Epithelial cell of proximal tubule (primary cell): ENCODE measurements at places on chromosomes 1 and 21. TPM values are rescaled to one million over a fixed set of nuclear protein-coding genes. Genes with fewer than 3 reads are reported as not detected.

JAK1 gene
- 77.5 and 110 TPM in 2 replicates for total RNA-seq

GRCh38 chr21:42537106-42537742 lies 23.6 kb downstream of the SLC37A1 start:
- DNase-seq: no peak

DNA sequence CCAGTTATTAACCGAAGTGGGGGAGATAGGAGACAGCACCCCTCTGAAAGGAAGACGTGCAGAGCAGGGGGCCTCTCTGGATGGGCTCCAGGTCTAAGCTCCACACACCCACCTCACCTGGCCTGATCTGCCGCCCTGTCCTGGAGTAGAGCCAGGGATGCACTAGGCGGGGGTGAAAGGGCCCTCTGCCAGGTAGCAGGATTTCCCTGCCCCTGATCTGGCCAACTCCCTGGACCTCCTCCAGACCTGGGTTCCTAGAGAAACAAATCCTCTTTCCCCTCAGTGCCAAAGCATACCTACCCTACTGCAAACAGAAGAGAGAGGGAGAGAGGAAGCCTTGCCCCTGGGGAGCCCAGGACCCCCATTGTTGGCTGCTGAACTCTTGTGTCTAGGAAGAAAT lies 2.0 kb downstream of the CRABP2 start:
- no peak for DNase-seq

- no peak for DNase-seq
These were observed 9.7 kb upstream of the IGFN1 start for GRCh38 chr1:201180901-201181300.

DNA sequence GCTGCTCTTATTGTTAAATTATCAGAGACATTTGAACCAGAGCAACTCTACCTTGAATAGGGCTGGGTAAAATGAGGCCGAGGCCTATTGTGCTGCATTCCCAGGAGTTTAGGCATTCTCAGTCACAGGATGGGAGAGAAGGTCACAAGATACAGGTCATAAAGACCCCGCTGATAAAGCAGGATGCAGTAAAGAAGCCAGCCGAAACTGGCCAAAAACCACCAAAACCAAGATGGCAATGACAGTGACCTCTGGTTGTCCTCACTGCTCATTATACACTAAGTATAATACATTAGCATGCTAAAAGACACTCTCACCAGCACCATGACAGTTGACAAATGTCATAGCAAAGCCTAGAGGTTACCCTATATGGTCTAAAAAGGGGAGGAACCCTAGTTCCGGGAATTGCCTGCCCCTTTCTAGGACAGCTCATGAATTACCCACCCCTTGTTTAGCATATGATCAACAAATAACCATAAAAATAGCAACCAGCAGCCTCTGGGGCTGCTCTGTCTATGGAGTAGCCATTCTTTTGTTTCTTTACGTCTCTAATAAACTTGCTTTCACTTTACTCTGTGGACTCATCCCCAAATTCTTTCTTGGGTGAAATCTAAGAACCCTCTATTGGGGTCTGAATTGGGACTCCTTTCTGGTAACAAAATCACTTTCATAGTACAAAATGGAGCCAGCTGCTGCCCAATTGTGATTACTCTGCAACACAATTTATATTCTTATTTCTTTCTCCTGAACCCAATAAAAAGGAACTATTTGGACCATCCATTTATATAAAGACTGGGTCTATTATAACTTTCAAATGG lies 179.6 kb downstream of the TGFBR3 start:
- DNase-seq: no peak

DNA sequence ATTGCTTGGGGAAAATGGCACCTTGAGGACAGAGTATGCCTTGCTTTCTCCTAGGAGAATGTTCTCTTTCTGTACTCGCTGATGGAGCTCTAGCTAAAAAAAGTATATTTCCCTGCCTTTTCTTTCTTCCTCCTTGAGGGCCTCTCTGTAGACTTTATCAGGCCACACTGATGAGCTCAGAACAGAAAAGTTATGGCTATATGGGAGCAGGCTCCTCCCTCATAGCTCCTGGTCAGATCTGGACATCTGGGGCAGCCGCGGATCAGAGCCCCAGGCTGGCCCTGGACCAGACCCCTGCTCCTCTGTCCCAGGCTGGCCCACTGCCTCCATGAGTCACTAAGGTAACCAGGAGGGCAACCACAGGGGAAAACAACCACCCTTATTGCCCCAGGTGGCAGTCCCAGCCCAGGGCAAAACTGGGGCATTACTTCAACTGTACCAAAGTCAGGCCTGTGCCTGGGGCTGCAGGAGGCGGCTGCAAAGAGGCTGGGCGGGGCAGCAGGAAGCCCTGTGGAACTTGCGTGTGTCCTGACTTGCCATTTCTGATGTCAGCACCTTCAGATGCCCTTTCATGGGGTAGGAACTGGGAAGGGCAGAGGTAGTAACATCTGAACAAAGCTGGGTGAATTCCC lies 26.3 kb upstream of the ZNF648 start:
- DNase-seq: no peak

DCLRE1B gene
- 7.0 and 14.1 TPM in 2 replicates for total RNA-seq

NOS1AP gene
- 0.72 and 2.2 TPM in 2 replicates for total RNA-seq

GRCh38 chr1:117620440-117620839 lies 14.6 kb downstream of the TENT5C start:
- DNase-seq: no peak

DNA sequence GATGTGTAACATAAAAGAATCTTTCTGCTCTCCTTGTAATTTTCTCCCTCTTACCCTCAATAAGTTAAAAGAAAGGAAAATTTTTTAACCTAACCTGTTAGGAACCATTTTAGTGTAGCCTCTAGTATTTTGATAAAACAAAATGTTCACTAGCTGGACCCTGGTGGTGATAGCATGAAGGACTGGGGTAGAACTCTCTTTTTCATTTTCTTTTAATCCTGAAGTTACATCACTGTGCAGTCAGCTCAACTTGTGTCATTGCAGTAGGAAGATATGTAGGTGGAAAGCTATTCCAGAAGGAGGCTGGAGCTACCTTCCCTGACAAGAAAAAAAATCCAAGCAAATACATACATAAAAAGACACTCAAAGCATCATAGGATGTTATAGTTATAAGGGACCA lies 39.3 kb downstream of the NFIA start:
- DNase-seq: no peak

PTCH2 gene
- under 0.01 TPM in 1 of 2 replicates, not detected in the other for total RNA-seq

DNA sequence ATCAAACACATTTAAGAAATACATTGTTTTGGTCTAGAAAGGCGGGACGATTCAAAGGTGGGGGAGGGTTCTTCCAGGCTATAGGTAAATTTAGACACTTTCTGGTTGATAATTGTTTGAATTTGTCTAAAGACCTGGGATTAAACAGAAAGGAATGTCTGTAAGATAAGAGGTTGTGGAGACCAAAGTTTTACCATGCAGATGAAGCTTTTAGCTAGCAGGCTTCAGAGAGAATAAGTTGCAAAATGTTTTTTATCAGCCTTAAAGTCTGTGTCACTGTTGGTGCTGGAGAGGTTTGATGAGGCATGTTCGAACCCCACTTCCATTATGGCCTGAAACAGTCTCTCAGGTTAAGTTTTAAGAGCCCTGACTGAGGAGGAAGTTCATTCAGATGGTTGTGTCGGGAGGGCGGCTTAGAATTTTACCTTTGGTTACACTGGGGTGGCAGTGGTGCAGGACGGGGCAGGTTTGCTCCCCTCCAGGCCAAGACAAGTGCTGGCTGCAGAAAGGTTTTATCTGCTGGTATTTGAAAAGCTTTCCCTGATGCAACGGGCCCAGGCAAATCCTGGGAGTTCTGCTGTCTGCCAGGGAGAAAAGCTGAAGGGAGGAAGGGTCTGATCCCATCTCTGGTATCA lies 16.0 kb upstream of the SLC2A5 start:
- no peak for DNase-seq

SPRR5 gene
- total RNA-seq: not detected in 2 replicates

GRCh38 chr1:67174716-67175284 lies 8.5 kb downstream of the IL23R start:
- no peak for DNase-seq

RGS8 gene
- total RNA-seq: not detected in 2 replicates

GRCh38 chr1:32818804-32819541 lies 1.5 kb downstream of the S100PBP start:
- DNase-seq: no peak

FCN3 gene
- not detected in 2 replicates for total RNA-seq

GRCh38 chr1:8512504-8512903 lies 194.6 kb downstream of the SLC45A1 start:
- DNase-seq: no peak

DNA sequence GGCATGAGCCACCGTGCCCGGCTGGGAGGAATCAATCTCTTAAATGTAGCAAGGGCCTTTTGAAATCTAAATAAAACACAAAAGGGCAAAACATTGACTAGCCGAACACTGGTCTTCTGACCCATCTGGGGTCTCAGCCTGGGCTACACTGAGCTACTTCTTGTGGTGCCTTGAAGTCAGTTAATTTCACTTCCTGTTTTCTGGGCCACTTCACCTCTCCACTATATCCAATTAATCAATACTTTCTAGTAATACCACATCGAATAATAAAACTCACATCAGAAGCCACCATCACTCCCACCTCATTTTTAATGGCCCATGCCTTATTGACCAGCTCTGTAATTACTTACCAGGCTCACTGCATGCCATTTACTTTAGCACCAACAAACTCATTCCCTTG lies 138.0 kb upstream of the SAMSN1 start:
- no peak for DNase-seq

FASLG gene
- not detected in 2 replicates for total RNA-seq

DNA sequence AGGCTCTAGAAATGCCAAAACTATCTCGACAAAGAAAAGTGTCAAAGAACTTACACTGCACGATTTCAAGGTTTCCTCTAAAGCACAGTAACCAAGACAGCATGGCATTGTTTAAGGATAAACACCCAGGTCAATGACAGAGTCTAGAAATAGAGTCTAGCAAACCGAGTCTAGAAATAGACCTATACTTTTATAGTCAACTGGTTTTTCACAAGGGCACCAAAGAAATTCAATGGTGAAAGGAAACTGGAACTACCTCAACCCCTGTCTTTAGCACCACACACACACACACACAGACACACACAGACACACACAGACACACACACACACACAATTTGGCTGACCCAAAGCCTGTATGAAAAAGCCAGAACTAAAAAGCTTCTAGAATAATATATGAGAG lies 67.1 kb upstream of the PGBD5 start:
- DNase-seq: no peak

- DNase-seq: no peak
These were observed 48.1 kb downstream of the NFIA start for GRCh38 chr1:61130338-61131000.

MTARC1 gene
- 3.9 and 12.0 TPM in 2 replicates for total RNA-seq

- no peak for DNase-seq
These were observed at the start of gene NTNG1 for GRCh38 chr1:107140703-107141490. Gene NTNG1, plus strand, starts transcription at chr1:107141039.

DNA sequence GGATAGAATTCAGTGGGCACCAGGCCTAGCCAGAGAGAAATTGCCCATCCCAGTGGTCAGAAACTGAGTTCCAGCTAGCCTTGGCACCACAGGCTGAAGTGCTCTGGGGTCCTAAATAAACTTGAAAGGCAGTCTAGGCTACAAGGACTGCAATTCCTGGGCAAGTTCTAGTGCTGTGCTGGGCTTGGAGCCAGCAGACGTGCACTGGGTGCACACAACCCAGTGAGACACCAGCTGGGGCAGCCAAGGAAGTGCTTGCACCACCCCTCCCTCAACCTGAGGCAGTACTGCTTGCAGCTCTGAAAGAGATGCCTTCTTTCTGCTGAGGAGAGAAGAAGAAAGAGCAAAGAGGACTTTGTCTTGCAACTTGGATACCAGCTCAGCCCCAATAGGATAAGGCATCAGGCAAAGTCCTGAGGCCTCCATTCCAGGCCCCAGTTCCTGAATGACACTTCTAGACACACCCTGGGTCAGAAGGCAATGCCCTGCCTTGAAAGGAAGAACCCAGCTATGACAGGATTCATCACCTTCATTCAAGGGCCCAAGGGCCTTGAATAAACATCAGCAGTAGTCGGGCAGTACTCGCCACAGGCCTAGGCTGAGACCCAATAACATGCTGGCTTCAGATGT lies 55.1 kb downstream of the OVGP1 start:
- no peak for DNase-seq

DHX9 gene
- total RNA-seq: 154 and 202 TPM in 2 replicates

- DNase-seq: no peak
These were observed 3.0 kb downstream of the OLFM3 start for GRCh38 chr1:101993710-101994109.

DNA sequence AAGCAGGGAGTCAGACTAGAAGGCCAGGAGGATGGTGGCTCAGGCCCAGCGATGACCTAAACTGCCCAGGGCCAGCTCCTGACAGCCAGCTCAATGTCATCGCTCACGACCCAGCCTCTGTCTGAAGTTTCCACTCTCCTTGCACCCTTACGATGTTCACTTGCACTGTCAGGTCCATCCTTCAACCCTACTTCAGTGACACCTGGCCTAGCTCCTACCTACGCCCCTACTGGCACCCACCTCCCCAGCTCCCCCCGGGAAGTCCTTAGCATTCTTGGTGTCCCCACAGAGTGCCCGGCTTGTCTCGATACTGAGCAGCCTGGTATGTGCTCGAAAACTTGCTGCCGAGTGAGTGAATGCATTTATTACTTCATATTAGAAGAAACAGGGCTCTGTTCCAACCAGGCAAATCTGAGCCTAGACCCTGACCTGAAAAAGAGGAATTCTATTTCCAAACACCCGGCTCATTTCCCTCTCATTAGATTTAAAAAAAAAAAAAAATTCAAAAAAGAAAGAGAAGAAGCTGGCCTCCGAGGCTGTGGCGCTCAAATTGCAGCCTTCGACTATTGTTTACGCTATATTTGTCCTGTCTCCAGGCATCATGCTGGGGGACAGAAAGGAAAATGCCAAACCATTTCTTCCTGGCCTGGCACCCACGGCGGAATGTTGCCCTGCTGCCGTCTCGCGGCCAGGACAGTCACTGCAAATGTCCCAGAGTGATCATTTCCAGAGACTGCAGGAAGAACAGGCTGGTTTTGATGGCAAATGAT lies 29.8 kb upstream of the LRRC38 start:
- no peak for DNase-seq

CYP4Z1 gene
- total RNA-seq: not detected in 2 replicates

- no peak for DNase-seq
These were observed 825 bp downstream of the TMEM39B start for GRCh38 chr1:32073299-32074229.

AGO4 gene
- 4.3 and 5.9 TPM in 2 replicates for total RNA-seq

GRCh38 chr21:33901412-33902288 lies 14.0 kb downstream of the ATP5PO start:
- DNase-seq: no peak

DNA sequence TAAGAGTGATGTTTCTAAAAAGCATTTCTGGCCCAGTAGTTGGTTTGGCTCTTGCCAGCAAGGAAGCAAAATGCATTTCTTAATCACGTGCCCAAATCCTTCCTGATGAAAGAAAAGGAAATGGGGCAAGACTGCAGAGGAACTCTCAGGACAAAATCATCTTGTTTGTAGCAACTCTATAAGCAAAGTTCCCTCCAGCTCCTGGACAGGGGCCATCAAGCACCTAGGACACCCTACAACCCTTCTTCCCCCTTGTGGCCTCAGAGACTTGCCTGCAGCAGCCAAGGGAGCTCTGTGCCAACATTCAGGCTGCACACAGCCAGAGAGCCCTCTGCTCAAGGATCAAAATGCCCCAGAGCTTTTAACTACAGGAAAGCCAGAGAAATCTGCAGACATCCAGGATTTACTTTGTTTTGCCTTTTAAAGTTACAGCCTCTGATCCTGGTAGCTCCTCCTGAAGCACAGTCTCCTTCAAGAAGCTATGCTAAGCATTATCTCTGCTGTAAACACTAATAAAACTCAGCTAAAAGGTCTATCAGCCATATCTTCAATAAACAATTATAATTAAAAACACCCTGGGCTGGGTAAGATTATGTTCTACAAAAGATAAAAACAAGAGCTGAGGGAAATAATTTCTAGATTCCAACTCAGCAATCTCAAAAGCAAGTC lies 105.0 kb downstream of the KIAA0319L start:
- no peak for DNase-seq

MSTO1 gene
- total RNA-seq: 12.7 and 24.4 TPM in 2 replicates

WLS gene
- total RNA-seq: 14.4 and 19.0 TPM in 2 replicates
